Esophagus muscularis mucosa (tissue), 4 donors: ENCODE measurements at places on chromosomes 2 and 18. TPM values are rescaled to one million over a fixed set of nuclear protein-coding genes. Genes with fewer than 3 reads are reported as not detected.

PDCD1 gene
- 1.5 TPM for total RNA-seq

AMER3 gene
- total RNA-seq, result 0.06 TPM

TEKT4 gene
- 0.19 TPM for total RNA-seq

PNO1 gene
- 18.3 TPM for total RNA-seq

DNAH6 gene
- total RNA-seq, result 0.33 TPM

UGT1A1 gene
- total RNA-seq, result not detected

DIPK1C gene
- total RNA-seq, result 0.17 TPM

SAG gene
- not detected for total RNA-seq

ZNF385B gene
- 4.9 TPM for total RNA-seq

REG1B gene
- total RNA-seq, result not detected

SCN9A gene
- 4.2 TPM for total RNA-seq

VWA3B gene
- not detected for total RNA-seq

ANKRD29 gene
- 7.8 TPM for total RNA-seq
